ENCODE measurements at places on chromosomes 5 and 9.

DNA sequence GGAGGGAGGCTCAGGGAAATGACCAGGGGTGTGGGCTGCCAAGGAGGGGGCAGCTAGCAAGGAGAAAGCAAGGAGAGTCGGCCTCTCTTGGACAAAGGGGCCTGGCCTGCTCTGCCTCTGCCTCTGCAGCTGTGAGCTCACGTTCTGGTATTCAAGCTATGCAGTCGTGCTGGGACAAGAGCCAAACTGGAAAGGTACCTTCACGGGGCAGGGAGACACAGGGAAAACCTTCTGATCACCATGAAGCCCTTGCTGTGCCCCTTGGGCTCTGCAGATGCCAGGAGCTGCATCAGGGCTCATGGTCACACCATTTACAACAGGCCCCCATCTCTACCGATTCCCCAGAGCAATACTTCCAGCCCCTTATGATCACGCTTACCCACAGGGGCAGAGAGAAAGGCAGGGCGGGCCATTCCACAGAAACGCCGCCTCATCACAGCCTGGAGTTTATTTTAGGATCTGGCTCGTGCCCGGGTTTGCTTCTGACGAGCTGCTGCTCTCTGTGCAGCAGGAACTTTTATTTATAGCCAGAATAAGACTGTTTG is 63.2 kb downstream of the PRRT1B start:
- DNase-seq: no peak

DNA sequence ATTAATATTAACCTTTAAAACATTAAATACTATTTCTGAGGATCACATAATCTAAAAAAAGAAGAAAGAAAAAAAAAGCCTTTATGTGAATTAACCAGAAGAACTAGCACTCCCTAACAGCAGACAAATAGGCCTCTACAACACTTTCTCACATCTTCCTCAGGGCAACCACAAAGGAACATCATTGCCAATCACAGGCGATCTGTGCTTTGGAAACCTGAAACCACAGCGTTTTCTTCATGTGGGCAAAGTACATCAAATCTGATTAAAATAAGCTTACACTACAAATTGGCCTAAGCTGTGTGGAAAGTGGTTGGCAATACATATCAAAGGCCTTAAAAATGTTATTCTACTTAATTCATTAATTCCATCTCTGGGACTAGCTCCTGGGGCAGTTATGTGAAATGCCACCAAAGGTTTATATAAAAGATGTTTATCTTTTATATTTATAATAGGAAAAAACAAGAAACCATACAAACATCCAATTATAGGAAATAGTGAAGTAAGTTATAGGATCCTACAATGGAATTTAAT is 184.8 kb upstream of the TBCA start:
- no peak for DNase-seq

- DNase-seq: no peak
Observed at GRCh38 chr5:165209101-165209727, 1703.8 kb downstream of the MAT2B start.

GRCh38 chr9:1723522-1724015 is 291.6 kb upstream of the SMARCA2 start:
- DNase-seq: no peak

GRCh38 chr5:51599587-51599986 is 216.3 kb downstream of the ISL1 start:
- DNase-seq: no peak

DNA sequence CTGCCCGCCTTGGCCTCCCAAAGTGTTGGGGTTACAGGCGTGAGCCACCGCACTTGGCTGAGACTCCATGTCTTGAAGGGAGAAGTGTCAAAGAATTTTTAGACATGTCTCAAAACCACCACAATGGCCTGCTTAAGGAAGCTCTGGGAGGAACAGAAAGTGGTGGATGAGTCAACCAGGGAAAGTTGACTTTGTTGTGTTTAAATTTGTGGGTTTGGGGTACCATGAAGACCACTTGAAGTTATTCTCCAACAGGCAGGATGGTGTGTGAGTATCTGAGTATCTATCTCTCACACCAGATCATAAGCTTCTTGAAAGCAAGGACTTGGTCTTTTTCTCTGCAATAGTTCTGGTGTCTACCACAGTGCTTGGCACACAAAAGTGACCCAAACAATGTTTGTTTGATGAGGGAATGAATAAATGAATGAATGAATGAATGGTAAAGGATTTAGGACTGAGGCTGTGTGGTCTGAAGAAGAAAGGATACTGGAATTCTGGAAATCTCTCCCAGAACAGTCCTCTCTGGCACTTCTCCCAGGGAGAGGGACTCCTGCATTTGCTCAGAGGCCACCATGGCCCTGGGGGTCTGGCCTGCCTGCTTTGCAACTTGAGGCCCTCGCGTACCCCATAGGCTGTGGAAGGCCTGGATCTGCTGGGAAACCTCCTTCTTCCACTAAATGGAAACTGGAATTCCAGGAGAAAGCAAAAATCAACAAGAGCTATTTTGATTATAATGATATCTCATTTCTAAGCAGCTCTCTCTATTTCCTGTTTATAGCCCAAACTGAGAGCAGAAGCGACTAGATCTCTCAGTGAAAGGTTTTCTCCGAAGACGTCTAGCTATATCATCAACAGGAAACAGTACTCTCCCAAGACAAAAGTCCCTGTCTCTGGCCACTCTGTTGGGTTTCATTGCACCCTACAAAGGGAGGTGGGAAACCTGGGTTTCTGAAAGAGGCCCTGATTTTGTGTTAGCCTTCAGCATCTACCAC is 187.9 kb downstream of the PALM2AKAP2 start:
- no peak for DNase-seq

DNA sequence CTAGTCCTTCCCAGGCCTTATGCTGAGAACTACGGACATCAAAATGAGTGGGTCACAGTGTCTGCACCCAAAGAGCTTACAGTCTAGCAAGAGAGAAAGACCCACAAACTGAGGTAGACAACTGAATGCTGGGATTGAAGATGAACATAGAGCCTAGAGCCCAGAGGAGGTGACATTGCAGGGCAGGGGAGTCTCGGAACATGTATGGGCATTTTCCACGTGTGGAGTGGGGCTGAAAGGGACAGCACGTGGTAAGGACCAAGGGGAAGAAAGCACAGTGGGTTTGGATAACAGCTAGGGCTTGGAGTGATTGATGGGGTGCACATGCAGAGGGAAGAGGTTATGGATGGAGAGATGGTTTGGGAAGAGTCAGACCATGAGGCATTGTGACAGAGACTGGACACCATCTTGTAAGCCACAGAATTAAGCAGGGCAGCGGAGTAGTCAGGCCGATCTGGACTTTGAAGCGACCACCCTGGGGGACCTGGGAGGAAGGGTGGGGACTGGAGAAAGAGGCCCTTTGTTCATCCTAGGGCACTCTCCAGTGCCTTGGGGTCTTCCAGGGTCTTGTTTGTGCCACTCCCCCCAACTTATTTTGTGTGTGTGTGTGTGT is 47.5 kb upstream of the SH3PXD2B start:
- DNase-seq: no peak

GRCh38 chr5:113337515-113338415 is 97.0 kb downstream of the TSSK1B start:
- no peak for DNase-seq

DNA sequence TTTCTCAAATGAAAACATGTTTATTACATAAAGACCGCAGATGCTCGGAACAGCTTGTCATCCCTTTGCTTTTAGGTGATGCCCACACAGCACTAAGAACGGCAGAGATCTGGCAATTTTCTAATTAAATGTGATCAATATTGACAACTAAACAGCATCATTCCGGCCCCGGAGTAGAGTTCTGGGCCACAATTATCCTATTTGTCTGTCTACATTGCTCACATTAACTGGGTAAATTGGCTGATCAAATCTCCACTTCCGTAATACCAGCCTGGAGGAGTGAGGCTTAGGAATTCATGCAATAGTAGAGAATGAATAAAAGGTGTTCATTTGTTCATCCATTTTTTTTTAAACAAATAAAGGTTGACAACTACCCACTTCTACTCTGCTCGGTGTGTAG is 245.1 kb upstream of the C9orf72 start:
- no peak for DNase-seq

GRCh38 chr9:105341434-105342146 is 97.1 kb downstream of the SLC44A1 start:
- DNase-seq: no peak

- DNase-seq: no peak
Observed at GRCh38 chr9:88706193-88707113, 171.5 kb downstream of the NXNL2 start.

- DNase-seq: no peak
Observed at GRCh38 chr9:34279411-34279810, 49.7 kb downstream of the KIF24 start.

DNA sequence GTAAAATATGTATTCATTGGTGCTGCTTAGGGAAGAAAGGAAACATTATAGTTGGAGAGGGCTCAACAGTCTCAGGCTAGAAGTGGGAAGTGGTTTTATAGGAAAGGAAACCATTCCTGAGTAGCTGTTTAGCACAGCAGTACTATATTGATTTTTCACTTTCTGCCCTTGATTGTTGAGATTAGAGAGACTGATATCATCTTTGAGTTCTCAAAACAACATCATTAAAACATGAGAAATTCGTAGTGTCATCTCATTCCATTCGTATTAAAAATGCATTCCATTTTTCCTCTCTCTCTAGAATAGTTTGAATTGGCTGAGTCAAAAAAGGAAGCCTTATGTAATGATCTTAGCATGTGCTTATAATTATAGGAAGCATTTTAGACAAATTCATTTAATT is 14.1 kb downstream of the POLR3G start:
- DNase-seq: no peak

- no peak for DNase-seq
Observed at GRCh38 chr5:14171621-14172020, 28.5 kb downstream of the TRIO start.

- no peak for DNase-seq
Observed at GRCh38 chr5:153711755-153712154, 221.3 kb downstream of the GRIA1 start.

DNA sequence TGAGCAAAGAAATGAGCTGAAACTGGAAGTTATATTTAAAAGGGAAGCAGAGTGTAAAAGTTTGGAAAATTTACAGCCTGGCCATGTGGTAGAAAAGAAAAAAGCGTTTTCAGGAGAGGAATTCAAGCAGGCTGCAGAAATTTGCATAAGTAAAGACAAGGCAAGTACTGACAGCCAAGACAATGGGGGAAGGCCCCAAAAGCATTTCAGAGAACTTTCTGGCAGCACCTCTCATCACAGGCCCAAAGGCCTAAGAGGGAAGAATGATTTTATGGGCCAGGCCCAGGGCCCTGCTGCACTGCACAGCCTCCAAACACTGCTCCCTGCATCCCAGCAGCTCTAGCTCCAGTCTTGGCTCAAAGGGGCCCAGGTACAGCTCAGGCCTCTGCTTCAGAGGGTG is 169.7 kb downstream of the GLIS3 start:
- DNase-seq: no peak

DNA sequence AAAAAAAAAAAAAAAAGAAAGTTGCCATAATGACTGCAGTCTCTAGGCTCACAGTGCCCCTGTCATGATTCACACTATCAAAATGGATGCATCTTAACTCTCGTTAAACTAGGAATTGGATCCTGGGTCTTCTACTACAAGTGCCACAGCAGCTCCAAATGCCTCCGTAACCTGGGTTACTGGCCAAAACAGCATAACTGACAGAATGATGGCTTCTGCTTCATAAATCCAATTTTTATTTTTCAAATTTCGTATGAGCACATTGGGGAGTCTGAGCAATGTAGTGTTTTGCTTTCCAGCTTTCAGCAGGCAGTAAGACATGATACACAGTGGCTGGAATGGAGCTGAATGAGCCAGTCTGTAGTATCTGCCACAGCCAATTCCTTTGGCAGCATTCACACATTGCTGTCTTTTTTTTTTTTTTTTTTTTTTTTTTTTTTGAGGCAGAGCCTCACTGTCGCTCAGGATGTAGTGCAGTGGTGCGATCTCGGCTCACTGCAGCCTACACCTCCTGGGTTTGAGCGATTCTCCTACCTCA is 36.0 kb upstream of the NPM1 start:
- no peak for DNase-seq

DNA sequence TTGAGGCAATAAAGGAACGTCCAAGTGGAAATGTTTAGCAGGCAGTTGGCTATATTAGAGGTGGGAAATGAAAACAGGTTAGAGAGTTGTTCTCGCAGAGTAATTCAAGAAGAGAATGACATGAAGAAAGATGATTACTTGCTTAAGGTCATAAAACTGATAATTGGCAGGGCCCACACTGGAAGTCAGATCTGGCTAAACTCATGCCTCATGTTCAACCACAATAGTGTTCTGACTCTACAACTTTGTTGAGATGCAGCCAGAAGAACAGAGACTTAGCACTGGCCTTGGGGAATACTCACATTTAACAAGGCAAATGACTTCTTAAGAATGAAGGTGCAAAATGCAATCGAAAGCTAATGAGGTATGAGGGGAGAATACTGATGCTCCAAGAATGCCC is 27.2 kb upstream of the TNFSF8 start:
- no peak for DNase-seq

DNA sequence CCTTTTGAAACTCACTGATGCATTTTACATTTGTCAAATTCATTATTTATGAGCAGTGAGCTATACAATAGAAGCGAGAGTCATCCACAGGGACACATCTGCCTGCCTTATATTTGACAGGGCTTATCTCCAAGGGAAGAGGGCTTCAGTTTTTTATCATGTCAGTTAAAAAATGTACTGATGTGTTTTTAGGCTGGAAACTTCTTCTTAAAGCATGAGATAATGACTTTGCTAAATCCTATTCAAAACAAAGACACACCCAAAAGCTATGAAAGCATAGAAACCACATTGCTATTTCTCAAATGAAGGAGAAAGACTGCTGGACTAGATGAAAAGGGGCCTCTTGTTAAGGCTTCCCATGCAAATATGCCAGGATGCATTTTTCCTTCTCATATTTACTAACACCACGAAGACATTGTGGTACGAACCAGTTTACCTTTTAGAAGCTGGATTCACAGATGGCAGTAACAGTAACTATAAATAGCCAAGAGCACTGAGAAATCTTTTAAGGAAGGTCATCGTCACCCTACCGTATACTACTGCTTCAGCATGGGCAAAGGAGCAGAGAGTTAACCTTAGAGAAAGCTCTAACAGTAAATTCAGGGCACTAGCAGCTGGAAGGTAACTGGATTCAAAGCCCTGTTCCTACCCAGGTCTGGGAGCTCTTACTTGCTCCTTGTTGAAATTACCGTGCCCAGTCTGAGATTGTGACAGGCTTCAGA is 86.3 kb upstream of the IFNK start:
- DNase-seq: no peak

DNA sequence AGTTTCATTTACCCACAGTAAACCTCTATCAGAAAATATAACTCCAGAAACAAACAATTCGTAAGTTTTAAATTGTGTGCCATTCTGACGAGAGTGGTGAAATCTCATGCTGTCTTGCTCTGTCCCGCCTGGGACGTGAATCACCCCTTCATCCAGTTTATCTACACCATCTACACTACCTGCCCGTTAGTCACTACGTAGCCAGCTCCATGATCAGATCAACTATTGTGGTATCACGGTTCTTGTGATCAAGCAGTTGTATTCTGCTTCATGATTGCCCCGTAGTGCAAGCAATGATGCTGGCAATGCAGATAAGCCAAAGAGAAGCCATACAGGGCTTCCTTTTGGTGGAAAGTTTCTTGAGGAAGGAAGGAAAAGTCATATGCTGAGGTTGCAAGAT is 150.3 kb downstream of the GOLPH3 start:
- DNase-seq: no peak

GRCh38 chr9:113886466-113886865 is 10.4 kb downstream of the ZNF618 start:
- no peak for DNase-seq

- DNase-seq: no peak
Observed at GRCh38 chr5:148730270-148730669, 75.9 kb upstream of the HTR4 start.

- DNase-seq: no peak
Observed at GRCh38 chr5:168736281-168736831, 157.2 kb upstream of the PANK3 start.

- DNase-seq: no peak
Observed at GRCh38 chr5:6606884-6607558, 25.8 kb downstream of the NSUN2 start.
